Activated CD4-positive, alpha-beta T cell treated with anti-CD3 and anti-CD28 coated beads, Interleukin-2, amount 10 ng/mL, durations not matched to agents 7 days and 5 days (primary cell): ENCODE measurements at places on chromosomes 3 and 15. TPM values are rescaled to one million over a fixed set of nuclear protein-coding genes. Genes with fewer than 3 reads are reported as not detected.

DNA sequence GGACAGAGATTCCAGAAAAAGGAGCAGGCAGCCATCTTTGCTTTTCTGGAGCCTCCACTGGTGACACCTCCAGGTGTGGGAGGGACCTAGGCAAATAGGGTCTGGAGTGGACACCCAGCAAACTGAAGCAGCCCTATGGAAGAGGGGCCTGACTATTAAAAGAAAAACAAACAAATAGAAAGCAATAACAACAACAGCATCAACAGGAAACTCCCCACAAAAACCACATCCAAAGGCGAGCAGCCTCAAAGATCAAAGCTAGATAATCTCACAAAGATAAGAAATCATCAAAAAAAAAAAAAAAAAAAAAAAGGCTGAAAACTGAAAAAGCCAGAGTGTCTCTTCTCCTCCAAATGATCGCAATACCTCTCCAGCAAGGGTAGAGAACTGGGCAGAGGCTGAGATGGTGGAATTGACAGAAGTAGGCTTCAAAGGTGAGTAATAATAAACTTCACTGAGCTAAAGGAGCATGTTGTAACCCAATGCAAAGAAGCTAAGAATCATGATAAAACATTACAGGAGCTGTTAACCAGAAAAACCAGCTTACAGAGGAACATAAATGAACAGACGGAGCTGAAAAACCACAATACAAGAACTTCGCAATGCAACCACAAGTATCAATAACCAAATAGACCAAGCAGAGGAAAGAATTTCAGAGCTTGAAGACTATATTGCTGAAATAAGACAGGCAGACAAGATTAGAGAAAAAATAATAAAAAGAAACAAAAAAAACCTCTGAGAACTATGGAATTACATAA, 225.4 kb downstream of the CTNNB1 start:
- peak overlapping the region; percentile 32 for H3K27ac ChIP-seq
- DNase-seq, result peak; percentile 42
- H3K27me3 ChIP-seq, result peaks cover 23% of the 10 kb centered on the region
- peaks cover 10% of the 10 kb centered on the region for H3K36me3 ChIP-seq
- peaks cover 21% of the 10 kb centered on the region for H3K4me1 ChIP-seq

TRH gene
- total RNA-seq, result not detected

DNA sequence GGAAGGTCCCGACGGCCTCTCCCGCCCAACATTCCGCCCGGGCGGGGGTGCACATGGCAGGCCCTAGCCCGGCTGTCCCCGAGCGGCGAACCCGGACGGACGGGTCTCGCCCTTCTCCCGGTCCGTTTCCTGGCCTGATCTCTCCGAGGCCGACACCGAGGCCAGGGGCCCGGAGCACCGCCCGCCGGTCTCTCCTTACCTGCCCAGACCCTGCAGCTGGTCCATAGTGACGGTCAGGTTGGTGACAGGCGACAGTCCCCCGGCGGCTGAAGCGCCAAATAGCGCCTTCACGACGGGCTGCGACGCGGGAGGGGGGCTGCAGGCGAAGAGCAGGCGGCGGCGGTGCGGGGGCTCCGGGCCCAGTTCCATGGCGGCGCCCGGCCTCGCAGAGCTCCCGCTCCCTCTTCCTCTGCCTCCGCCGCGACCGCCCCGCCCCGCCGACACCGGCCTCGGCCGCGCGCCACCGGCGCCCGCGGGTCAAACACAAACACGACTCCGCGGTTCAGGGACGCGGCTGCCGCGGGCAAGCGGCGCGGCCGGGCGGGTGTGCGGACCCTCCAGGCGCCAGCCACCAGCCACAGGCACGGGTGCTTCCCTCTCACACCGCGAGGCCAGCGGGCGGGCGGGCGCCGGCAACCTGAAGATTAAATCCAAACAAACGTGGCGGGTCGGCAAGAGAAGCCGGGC, 495 bp downstream of the CDC25A start:
- peak overlapping the region; percentile 97 for H3K4me3 ChIP-seq
- peaks cover 35% of the 10 kb centered on the region for H3K4me1 ChIP-seq
- DNase-seq, result no peak
- H3K27me3 ChIP-seq, result no peaks in the 10 kb centered on the region

DNA sequence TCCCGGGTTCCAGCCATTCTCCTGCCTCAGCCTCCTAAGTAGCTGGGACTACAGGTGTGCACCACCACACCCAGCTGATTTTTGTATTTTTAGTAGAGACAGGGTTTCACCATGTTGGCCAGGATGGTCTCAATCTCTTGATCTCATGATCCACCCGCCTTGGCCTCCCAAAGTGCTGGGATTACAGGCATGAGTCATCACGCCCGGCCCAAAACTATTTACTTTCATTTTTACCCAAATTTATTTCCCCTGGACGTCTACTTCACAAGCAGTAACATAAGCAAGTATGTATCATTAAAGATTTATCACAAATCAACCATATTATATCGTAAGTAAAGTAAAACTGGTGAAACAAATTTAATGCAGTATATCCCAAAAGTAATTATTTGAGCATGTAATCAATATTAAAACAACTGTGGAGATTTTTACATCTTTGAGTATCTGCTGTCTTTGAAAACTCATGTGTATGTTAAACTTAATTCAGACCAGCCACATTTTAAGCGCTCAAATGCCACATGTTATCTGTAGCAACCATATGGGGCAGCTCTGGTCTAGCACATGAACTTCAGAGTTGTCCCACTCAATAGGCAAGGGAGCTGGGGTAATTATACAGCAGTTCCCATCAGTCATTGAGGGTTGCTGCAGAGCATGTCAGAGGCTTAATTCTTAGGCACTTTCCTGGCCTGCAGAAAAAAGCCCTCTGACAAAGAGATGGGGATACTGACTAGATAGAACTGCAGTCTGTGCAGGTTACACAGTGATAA, 185.7 kb upstream of the CTDSPL start:
- peaks cover 12% of the 10 kb centered on the region for H3K27me3 ChIP-seq
- no peaks in the 10 kb centered on the region for H3K36me3 ChIP-seq
- H3K4me1 ChIP-seq, result no peaks in the 10 kb centered on the region
- DNase-seq, result no peak
- H3K4me3 ChIP-seq, result no peak overlapping the region

- no peaks in the 10 kb centered on the region for H3K36me3 ChIP-seq
- no peaks in the 10 kb centered on the region for H3K4me1 ChIP-seq
- H3K27ac ChIP-seq, result no peak overlapping the region
- DNase-seq, result no peak
- no peaks in the 10 kb centered on the region for H3K27me3 ChIP-seq
Observed at GRCh38 chr3:190810957-190811356, 51.5 kb downstream of the GMNC start.

GRCh38 chr15:29698030-29698701, 124.1 kb downstream of the TJP1 start:
- H3K4me3 ChIP-seq, result no peak overlapping the region
- no peaks in the 10 kb centered on the region for H3K4me1 ChIP-seq

GRCh38 chr3:38602576-38603250, 46.8 kb downstream of the SCN5A start:
- H3K27ac ChIP-seq, result no peak overlapping the region
- no peak for DNase-seq
- H3K4me1 ChIP-seq, result no peaks in the 10 kb centered on the region
- no peaks in the 10 kb centered on the region for H3K36me3 ChIP-seq
- no peak overlapping the region for H3K4me3 ChIP-seq

DNA sequence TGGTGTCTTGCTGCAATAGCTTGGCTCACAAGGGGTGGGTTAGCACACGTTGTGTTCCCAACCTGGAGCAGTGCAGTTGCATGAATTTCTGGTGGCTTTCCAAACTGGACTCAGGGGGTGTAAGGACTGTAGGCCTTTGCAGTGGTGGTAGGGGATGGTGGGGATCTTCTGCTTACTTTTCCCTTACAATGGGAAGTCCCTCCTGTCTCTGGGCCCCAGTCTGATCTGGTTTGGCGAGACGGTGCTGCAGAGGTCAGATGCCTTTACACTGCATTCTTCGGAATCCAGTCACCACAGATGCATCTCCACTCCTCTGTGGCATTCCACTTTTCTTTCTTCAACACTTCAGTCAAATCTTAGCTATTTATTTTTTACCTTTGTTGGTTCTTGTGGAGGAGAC, 132.1 kb downstream of the DOCK3 start:
- DNase-seq, result no peak
- no peaks in the 10 kb centered on the region for H3K4me1 ChIP-seq
- H3K4me3 ChIP-seq, result no peak overlapping the region
- H3K27ac ChIP-seq, result no peak overlapping the region

SPCS1 gene
- 102 TPM for total RNA-seq
